Ovary (tissue), 10 donors: ENCODE measurements at places on chromosomes 5 and 9. TPM values are rescaled to one million over a fixed set of nuclear protein-coding genes. Genes with fewer than 3 reads are reported as not detected.

GRCh38 chr5:65041296-65042158 lies 272.8 kb downstream of the CWC27 start:
- DNase-seq, result no peak

DNA sequence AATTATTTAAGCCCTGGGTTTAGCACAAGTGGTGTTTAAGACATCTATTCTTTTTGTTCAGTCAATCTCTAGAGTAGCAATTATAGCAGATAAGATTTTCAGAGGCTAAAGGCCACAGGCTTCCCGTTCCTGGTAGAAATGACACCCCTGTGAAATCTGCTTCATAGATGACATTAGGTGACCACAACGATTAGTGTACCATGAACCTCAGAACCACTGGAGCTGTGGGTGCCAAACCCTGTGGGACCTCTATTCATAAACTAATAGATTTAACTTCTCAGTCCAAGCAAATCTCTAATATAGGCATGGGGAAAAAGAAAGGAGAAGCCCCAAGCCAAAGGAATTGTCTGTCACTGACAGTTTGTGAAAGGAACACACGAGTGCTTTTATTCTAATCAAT lies 207.4 kb downstream of the ARRDC3 start:
- no peak for DNase-seq

GRCh38 chr5:160009591-160009989 lies 651 bp downstream of the TTC1 start:
- DNase-seq, result no peak

PCDHB10 gene
- total RNA-seq, result 3.1 TPM

DNA sequence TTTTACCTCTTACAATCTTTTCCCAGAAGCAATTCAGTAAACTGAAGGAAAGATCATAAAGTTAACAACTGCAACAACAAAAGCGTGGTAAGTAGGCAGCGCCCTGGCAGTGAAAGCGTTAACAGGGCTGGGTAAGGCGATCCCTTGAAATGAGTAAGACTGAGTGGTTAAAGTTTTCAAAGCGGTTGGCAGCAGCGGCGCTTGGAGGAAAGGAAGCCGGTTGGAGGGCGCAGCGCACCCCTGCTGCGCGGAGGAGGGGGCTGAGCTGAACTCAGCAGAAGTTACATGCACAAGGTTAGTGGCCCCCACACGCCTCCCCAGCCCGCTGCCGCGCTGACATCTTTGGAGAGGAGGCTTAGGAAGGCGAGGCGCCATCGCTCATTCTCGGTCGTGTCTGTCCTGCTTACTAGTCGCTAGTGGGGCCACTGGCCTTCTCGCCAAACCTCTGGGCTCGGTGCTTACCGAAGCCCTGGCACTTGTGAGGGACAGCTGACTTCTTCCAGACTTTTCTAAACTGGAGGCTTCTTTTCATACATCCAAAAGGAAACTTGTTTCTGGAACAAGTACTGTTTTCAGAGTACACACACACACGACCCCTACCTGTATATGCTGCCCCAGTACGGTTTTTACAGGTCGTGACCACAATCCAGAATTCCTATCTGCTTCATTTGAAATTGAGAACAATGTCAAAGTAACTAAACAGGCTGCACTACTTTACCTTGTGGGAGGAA lies at the start of gene SH3RF2:
SH3RF2 (plus strand) TSS at position 178 of the 731 bp plus-strand sequence. CDS start 1,351 bp downstream, outside the sequence.
- DNase-seq, result no peak

DNA sequence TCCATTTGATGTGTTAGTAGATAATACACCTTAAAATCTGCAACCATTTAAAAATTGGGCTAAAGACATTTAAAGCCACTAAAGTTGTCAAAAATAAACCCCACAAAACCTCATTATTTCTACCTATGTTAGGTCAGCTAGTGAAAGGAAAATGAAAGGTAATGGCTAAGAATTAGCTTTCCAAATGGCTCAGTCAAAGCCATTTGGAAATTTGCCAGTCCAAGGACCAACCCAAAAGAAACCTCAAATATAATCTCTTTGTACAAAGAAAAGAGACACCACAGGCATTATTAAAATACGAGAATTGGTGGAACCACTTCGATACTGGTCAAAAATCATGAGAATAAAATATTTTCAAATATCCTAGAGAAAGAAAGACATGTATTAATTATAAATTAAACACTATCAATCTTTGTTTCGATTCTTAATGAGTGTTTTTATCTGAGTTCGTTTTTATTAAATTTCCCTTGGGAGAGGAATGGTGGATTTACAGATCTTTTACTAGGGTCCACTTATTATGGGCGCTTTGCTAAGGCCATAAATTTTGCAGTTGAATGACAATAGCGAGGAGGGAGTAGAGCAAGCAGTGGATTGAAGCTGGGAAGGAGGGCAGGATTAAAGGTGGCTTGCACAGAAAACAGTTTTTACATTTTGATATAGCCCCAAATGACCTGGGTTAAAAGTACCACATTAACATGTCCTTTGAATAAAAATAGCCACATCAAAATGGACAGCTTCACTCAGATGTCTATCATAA lies 116.8 kb upstream of the SHB start:
- no peak for DNase-seq

DNA sequence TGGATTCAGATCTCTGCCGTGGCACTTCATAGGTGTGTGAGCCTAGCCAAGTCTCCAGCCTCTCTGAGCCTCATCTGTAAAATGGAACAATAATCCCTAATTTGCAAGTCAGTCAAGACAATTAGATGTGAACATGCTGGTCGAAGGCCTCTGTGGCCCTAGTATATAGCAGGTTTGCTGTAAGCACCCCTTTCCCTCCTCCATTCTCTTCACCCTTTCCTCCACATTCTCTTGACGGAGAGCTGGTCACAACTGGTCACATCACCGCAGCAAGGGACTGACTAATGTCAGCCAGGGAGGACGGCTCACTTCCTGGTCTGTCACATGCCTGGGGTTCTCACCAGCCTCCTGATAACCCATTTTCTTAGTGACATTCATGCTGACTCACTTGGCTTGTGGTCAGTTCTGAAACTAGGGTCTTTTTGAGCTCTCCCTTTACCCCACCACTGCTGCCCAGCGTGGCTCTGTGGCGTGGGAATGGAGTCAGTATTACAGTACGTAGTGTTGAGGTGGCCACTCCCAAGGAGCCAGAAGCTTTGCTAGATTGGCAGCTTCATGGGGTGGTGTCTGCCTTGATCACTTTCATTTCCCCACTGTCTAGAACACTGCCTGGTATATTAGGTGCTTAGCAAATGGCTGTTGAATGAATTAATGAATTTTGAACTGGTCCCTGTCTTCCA lies 47.8 kb downstream of the ERGIC1 start:
- no peak for DNase-seq

GRCh38 chr5:38636626-38637025 lies 80.2 kb upstream of the LIFR start:
- DNase-seq, result no peak

GRCh38 chr9:2923766-2924379 lies 80.0 kb upstream of the PUM3 start:
- no peak for DNase-seq
